ENCODE measurements at places on chromosomes 7 and 10.

GRCh38 chr10:22486431-22486830 lies 141.1 kb downstream of the SPAG6 start:
- no peak for DNase-seq

- no peak for DNase-seq
These were observed 8.8 kb downstream of the TM9SF3 start for GRCh38 chr10:96578022-96578421.

DNA sequence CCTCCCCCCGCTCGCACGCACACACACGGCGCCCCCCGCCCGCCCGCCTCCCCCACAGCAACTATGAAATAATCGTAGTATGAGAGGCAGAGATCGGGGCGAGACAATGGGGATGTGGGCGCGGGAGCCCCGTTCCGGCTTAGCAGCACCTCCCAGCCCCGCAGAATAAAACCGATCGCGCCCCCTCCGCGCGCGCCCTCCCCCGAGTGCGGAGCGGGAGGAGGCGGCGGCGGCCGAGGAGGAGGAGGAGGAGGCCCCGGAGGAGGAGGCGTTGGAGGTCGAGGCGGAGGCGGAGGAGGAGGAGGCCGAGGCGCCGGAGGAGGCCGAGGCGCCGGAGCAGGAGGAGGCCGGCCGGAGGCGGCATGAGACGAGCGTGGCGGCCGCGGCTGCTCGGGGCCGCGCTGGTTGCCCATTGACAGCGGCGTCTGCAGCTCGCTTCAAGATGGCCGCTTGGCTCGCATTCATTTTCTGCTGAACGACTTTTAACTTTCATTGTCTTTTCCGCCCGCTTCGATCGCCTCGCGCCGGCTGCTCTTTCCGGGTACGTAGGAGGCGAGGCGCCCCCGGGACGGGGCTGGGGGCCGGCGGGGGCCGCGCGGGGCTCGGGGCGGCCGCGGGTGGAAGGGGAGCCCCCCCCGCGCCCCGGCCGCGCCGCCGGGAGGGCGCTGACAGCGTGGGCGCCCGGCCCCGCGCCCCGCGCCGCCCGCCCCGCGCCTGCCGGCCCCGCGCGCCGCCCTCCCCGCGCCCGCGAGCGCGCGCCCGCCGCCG lies 441 bp downstream of the BMI1 start:
- DNase-seq, result peak; percentile 23

DNA sequence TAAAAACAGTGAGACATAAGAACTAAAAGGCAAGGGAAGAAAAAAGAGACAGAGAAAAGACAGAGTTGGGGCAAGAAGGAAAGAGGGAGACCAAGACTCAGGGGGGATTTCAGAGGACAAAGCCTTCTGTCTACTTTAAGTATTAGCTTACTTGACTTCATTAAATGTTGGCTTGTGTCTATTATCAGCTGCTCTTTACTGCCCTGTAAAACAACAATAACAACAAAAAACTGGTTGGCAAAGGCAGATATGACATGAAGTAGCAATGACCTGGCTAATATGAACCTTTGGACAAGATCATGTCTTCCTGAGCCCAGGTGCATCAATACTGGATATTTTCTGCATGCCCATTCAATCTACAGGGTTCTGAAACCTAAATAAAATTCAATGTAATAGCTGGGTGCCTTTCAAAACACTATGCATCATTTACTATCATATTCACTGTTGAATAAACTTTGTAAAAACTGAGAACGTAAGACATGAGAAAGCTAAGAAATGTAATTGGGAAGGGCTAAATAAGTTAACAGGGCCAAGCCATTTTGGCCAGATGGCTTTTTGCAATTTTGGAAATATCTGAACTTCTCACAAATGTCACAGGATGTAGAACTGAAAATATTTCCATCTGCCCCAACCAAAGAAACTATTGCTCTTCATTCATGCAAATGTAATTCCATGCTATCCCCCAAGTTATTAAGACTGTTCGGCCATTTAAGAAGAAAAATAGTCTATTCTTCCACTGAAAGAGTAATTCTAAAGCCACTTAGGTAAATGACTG lies 49.4 kb downstream of the LRRN3 start:
- DNase-seq, result no peak

DNA sequence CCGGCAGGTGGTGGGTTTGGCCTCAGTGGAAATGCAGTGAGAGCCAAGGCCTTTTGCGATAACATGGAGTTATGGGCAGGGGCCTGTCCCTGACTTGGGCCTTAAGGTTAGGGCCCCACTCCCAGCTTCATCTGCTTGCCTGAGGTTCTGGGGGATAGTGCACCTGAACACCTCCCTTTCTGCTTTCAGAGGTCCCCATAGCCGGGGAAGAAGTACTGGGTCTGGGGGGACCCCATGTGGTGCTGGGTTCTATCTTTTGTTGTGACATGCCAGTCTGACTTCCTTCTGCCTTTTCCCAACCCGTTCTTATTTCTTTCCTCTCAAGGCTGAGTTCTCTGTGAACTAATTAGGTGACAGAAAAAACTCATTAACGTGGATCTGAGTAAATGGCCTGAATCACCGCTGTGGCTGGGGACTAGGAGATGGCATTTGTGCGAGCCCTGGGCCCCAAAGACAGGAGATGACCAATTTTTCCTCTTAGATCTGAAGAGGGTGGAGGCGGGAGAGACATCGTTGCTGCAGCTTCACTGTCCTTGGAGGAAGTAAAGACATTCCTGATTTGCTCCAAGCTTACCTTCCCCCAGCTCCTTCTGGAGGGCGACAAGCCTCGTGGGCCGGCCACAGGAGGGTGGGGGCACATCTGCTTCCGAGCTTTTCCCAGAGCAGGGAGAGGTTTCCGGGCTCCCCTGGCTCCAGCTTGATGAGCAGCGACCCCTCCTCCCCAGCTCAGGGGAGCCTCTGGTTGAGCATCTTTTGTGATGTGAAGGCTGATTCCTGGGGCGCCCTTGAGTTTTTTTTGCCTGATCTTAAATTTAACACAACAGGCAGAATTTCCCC lies 2.0 kb downstream of the AGAP3 start:
- no peak for DNase-seq

- no peak for DNase-seq
These were observed 416.9 kb downstream of the THSD7A start for GRCh38 chr7:11415101-11415500.

- no peak for DNase-seq
These were observed 158.8 kb upstream of the CHST15 start for GRCh38 chr10:124252097-124252715.

GRCh38 chr10:80513106-80513505 lies 24.6 kb upstream of the SH2D4B start:
- no peak for DNase-seq

DNA sequence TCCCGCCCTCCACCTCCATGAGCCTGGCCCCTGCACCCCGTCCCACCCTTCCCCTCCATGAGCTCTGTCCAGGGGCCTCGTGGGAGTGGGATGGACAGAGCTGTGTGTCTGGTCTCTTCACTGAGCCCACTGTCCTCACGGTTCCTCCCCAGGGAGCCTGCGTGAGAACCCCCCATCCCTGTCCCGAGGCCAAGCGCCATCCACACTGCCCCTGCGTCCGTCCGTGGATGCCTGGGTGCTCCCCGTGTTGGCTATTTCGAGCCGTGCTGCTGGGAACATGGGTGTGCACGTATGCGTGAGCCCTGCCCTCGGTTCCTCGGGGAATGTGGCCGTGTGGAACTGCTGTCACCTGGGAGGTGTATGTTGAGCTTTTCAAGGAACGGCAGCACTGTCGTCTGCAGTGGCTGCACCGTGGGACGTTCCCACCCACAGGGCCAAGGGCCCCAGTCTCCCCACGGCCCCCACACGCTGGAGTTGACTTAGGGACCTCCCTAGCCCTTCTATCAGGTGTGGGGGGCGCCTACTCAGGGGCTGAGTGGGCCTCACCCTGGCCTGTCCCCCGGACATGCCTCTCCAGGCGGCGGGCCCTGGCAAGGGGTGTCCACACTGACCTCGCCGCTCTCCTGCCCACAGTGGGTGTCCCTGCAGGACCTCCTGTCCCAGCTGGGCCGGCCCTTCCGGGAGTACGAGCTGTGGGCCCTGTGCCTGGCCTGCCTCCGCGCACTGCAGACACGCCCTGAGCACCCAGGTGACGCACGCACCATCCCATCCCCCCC lies 28.1 kb downstream of the KNDC1 start:
- DNase-seq, result no peak

DNA sequence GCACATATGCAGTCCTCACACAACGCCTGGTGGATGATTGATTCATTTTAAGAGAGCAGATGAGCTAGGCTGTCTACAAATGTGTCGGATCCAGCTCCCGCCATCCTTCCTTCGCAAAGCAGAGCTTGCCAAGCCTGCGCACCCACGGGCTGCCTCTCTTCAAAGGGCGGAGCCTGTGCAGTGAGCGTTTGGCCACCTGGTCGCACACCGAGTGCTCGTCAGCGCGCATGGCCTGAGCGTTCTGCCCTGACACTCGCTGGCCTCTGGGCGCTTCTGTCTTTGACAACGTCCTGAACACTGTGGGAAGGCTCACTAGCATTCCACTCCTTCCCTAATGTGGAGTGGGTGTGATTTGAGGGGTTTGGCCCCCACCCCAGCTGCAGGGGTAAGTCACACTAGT lies 47.1 kb upstream of the TMEM72 start:
- DNase-seq, result peak; percentile 30

DNA sequence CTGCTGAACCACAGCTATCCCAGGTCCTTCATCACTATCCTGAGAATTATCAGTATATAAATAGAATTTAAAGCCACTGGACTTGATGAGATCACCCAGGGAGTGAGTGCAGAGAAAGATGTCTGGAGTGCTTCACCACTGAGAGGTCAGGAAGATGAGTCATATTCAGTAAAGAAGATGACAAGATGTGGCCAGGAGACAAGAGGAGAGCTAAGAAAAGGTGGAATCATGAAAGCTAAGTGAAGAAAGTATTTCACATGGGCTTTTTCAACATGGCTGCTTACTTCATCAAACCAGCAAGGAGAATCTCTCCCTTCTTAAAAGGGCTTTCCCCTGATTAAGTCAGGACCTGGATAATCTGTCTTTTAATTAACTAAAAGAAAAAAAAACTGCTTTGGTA lies 9.1 kb upstream of the PRKAR2B start:
- DNase-seq, result no peak

- DNase-seq, result no peak
These were observed 459.9 kb downstream of the PLXNA4 start for GRCh38 chr7:132116369-132116768.

- DNase-seq, result no peak
These were observed 716 bp downstream of the OGA start for GRCh38 chr10:101817337-101818118.

GRCh38 chr10:49153971-49154370 lies 20.1 kb upstream of the FAM170B start:
- DNase-seq, result no peak

- no peak for DNase-seq
These were observed 250.5 kb downstream of the RAB11FIP2 start for GRCh38 chr10:117796130-117796745.

GRCh38 chr7:44307905-44308595 lies 17.3 kb downstream of the CAMK2B start:
- no peak for DNase-seq

GRCh38 chr7:3043544-3044371 lies at the start of gene CARD11:
TSS of gene CARD11 (minus strand) at chr7:3043867. CDS start at chr7:2958506, 85,361 bp downstream.
- DNase-seq, result no peak

Measured in NCI-H1694 treated with DMSO at 0.1 percent for 48 hours (cell line).